Metanephros (tissue), 2 donors: ENCODE measurements at places on chromosomes 16 and 17. TPM values are rescaled to one million over a fixed set of nuclear protein-coding genes. Genes with fewer than 3 reads are reported as not detected.

Gene SRL
- total RNA-seq = 50.9 TPM

Gene CDRT15
- total RNA-seq = not detected

Gene SLC38A8
- total RNA-seq = not detected

Gene GCGR
- 14.0 TPM for total RNA-seq

Gene KRT38
- not detected for total RNA-seq

Gene MYO15A
- 2.2 TPM for total RNA-seq

Gene ITFG1
- total RNA-seq = 69.1 TPM

Gene SPAG9
- total RNA-seq = 104 TPM

Gene KRT14
- 0.29 TPM for total RNA-seq

Gene MT4
- total RNA-seq = not detected

Gene FBF1
- 16.5 TPM for total RNA-seq

Gene OR2C1
- total RNA-seq = 1.3 TPM

Gene TNK1
- 5.5 TPM for total RNA-seq

Gene ZFHX3
- total RNA-seq = 20.3 TPM

Gene ABI3
- total RNA-seq = 5.5 TPM

Gene GJD3
- 0.88 TPM for total RNA-seq

Gene PDILT
- not detected for total RNA-seq

Gene LRRC37A
- total RNA-seq = 3.0 TPM

Gene TNP2
- total RNA-seq = not detected

Gene KRT9
- not detected for total RNA-seq

Gene TBX2
- 103 TPM for total RNA-seq

Gene KRT16
- total RNA-seq = not detected

Gene CLEC3A
- not detected for total RNA-seq

Gene CYGB
- total RNA-seq = 18.4 TPM

Gene KRTAP2-2
- total RNA-seq = not detected

Gene MYOCD
- 4.9 TPM for total RNA-seq

Gene DPEP1
- 42.4 TPM for total RNA-seq

Gene KRT39
- 0.18 TPM for total RNA-seq

Gene MMP28
- total RNA-seq = 4.0 TPM

Gene SLX4
- 6.8 TPM for total RNA-seq

Gene RNF135
- 13.8 TPM for total RNA-seq

Gene UQCRC2
- 199 TPM for total RNA-seq

Gene TBX4
- total RNA-seq = 0.58 TPM

Gene CCL17
- 1.1 TPM for total RNA-seq

Gene MT1G
- 40.0 TPM for total RNA-seq

Gene HAS3
- 4.3 TPM for total RNA-seq

Gene DYNLRB2
- total RNA-seq = 2.3 TPM

Gene NLRC3
- total RNA-seq = 1.9 TPM

Gene PSME3IP1
- 45.5 TPM for total RNA-seq

Gene UBALD1
- total RNA-seq = 15.9 TPM

Gene COTL1
- 91.6 TPM for total RNA-seq

Gene KCTD13
- 12.8 TPM for total RNA-seq

Gene ICAM2
- total RNA-seq = 49.9 TPM

Gene ADAD2
- 0.18 TPM for total RNA-seq

Gene MRPL38
- total RNA-seq = 61.1 TPM

Gene SOX15
- total RNA-seq = 1.5 TPM

Gene TMEM88
- 21.1 TPM for total RNA-seq

Gene USP43
- total RNA-seq = 5.3 TPM

Gene SEPTIN1
- 0.41 TPM for total RNA-seq
